ENCODE measurements at places on chromosomes 2 and 18.
A peak's percentile ranks its signal among the peaks of the same experiment; 100 is the strongest.

- DNase-seq, result no peak
Observed at GRCh38 chr18:36141576-36141975, 11.9 kb downstream of the ELP2 start.

GRCh38 chr2:218658671-218659257 lies 659 bp downstream of the ZNF142 start:
- no peak for DNase-seq

DNA sequence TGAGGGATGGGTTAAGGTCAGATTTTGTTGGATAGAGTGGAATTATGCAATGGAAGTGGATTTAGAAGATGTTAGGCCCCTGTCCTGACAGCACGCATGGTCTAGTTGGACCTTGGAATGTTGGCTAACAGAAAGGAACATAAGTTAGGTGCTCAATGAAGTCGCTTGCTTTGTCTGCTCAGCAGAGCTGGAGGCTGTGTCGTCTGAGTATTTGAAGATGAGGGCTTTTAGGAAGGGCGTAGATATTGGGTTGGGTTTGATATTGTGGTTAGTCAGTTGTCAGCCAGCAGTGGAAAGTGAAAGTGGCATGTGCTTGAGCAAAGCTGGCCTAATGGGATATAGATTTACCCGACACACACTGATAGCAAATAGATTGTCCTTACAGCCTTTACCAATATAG lies 239.3 kb downstream of the PRKCE start:
- peak; percentile 58 for DNase-seq

DNA sequence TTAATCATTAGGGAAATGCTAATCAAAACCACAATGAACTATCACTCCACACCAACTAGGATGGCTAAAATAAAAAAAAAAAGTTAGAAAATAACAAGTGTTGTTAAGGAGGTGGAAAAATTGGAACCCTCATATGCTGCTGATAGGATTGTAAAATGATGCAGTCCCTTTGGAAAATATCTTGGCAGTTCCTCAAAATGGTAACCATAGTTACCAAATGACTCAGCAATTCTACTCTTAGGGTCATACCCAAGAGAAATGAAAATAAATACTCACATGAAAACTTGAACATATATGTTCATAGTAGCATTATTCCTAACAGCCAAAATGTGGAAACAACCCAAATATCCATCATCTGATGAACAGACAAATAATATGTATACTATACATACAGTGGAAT lies 15.7 kb upstream of the ACVR2A start:
- DNase-seq, result no peak

DNA sequence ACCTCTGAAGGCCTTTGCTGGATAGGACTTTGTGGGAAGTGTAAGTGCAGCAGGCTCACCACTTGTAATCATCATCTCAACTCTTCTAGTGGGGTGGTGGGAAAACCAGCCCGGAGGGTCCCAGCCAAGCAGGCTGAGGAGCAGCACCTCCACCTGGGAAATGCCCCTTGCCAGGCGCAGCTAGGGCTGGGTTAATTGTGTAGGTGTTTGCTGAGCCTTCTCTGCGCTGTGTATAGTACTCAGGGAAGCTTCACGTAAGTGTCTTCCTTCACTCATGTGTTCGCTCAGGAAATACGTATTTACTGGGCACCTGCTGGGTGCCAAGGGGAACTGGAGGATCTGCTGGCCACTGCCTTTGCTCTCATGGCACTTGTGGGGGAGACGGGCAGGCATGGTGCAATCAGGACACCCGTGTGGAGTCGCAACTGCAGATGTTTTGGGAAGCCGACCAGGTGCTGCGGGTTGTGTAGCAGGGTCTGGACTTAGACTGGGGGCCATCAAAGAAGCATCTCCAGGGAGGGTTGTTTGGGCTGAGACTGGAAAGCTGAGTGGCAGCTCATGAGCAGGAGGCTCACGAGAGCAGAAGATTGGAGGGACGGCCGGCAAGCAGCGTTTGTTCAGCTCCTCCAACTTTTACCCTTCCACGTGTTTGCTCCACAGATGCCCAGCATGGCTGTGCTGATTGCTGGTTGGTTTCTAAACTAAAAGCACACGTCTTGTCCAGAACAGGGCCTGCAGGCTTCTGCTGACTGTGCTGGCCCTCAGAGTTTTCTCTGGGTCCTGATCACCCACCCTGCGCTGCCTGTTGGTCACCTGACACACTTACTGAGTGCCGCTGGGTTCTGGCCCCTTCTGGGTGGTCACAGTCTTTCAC lies 164.6 kb downstream of the LDLRAD4 start:
- DNase-seq, result no peak

- no peak for DNase-seq
Observed at GRCh38 chr18:46322411-46322891, 218.3 kb downstream of the HAUS1 start.

DNA sequence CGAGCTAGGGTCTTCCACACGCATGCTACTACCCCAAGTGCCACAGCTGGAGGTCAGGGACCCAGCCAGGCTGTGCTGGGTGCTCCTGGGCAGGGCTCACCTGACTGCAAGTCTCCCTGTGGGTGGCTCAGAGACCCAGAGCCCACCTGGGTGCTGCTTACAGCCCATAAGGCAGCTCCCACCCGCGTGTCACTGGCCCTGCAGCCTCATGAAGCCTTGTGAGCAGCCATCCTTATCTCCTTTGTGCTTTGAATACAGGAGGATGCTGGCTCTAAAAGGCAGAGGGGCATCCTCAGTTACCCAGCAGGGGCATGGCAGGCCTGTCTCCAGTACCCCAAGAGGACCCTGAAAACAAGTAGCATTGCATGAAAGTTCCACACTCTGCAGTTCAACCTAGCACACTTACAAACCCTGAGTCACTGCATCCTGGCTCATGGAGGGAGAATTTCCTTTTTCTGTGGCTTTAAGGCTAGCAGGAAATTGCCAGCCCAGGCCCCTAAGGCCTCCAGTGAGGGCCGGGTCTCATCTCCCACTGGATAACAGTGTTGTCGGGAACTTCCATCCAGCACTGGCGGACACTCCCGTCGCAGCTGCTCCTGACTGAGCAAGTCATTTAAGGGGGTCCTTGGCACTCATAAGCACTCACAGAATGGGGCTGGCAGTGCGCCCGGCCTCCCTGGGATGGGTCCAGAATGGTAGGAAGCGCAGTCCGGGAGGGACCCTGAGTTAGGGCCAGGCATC lies 137.1 kb downstream of the RPIA start:
- DNase-seq, result no peak

DNA sequence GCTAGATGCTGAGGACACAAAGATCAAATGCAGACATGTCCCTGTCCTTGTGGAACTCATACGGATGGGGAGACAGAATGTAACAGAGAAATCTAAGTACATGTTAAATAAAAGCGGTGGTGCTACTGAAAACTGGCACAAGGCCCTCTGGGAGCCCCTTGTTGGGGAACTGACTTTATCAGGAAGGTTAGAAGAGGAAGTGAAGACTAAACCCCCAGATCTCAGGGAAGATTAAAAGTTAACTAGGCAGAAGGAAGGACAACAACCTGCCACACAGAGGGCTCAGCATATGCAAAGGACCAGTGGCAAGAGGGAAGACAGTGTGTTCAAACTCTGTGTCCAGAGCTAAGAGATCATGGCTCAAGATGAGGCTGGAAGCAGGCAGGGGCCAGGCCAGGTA lies 4.8 kb downstream of the CACNB4 start:
- no peak for DNase-seq

DNA sequence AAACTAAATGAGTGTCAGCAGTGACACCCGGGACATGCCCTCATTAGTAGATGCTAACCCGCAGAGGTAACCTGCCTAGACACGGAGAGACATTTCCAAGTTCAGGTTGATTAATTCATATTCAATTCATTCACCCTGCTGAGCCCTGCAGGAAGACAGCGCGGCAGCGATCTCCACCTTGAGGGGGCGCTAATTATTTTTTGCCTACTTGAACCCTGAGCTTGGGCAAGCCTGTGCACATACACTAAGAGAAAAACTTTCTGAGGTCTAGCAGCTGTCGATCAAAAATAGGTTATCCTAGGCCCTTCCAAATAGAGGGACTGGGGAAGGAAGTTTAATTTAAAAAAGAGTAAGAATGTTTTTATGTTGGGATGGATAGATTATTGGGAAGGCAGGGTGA lies 1.3 kb upstream of the LYPD6 start:
- no peak for DNase-seq

DNA sequence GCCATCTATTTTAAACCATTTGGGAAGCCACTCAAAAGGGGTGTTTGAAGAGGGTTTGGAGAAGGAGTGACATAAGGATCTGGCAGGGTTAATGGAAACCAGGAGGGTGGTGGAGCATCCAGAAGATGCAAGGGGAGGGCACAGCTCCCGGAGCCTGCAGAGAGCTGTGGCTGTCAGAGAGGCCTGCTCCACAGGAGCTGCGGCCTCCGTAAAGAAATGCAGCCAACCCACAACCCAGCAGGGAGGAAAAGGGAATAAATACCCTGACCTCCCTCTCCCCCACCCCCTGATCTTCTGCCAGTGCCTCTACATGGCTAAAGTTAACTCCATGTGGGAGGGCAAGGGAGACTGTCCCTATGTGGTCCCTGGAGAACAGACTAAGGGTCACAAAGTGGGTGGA lies 567.1 kb upstream of the POU3F3 start:
- DNase-seq, result no peak
